ENCODE measurements at places on chromosomes 5 and 9. TPM values are rescaled to one million over a fixed set of nuclear protein-coding genes. Genes with fewer than 3 reads are reported as not detected.

GRCh38 chr5:178478370-178478769 lies 111.8 kb downstream of the COL23A1 start:
- no peak overlapping the region for H3K27ac ChIP-seq
- DNase-seq: no peak
- no peaks in the 10 kb centered on the region for H3K36me3 ChIP-seq
- peaks cover 13% of the 10 kb centered on the region for H3K27me3 ChIP-seq

DNA sequence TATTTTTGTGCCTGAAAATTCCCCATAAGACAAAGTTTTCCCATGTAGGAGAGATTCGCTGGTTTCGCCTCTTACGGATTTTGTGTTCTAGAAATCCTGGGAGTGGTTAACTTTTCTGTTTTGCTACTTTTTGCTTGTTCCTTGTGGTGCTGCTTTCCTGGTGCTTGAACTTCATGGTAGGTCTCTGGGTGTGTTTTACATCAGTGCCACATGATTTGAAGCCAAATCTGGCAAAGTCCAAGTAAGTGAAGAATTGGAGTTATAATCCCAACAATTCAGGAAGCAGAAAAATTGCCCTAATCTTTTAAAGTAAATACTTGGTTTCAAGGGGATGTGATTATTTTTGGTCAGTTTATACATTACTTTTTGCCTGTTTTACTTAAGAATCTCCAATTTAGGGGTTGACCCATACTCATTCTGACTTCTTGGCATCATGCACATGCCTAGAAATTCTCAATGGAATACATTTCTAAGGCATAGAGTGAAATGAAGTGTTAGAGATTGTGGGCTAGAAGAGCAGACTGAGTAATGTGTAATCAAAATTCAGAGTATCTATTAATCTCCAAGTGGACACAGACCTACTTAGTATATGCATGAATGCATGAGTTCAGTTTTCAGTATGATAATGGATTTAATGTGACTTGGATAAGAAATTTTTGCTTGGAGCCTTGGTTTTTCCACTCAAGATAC lies 189.7 kb downstream of the CSNK1G3 start:
- H3K36me3 ChIP-seq: no peaks in the 10 kb centered on the region
- peaks cover 41% of the 10 kb centered on the region for H3K4me1 ChIP-seq
- no peaks in the 10 kb centered on the region for H3K27me3 ChIP-seq
- no peak overlapping the region for H3K4me3 ChIP-seq
- peak overlapping the region; percentile 88 for H3K27ac ChIP-seq

CDC42SE2 gene
- 71.0 TPM for total RNA-seq

ENG gene
- 22.1 TPM for total RNA-seq

Data from MCF 10A (cell line).